ENCODE measurements at places on chromosomes 16 and 17.

DNA sequence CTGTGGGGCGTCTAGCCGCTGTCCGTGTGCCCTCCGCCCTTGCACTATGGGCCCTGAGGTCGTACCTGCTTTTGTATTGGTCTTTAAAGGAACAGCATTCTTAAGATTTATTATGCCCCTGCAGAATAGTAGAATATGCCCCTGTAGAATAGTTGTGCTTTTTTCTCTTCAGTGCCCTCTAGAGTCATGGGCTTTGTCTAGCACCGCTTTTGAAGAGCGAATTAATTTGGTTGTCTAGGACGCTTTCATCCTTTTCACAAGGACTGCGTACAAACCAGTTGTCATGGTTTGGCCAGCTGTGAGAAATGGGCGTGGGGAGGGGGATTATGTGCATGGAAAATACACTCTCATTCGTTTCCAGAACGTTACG is 621 bp downstream of the CEP95 start:
- no peak for DNase-seq

GRCh38 chr17:4600563-4600962 is 16.2 kb downstream of the SMTNL2 start:
- DNase-seq, result no peak

DNA sequence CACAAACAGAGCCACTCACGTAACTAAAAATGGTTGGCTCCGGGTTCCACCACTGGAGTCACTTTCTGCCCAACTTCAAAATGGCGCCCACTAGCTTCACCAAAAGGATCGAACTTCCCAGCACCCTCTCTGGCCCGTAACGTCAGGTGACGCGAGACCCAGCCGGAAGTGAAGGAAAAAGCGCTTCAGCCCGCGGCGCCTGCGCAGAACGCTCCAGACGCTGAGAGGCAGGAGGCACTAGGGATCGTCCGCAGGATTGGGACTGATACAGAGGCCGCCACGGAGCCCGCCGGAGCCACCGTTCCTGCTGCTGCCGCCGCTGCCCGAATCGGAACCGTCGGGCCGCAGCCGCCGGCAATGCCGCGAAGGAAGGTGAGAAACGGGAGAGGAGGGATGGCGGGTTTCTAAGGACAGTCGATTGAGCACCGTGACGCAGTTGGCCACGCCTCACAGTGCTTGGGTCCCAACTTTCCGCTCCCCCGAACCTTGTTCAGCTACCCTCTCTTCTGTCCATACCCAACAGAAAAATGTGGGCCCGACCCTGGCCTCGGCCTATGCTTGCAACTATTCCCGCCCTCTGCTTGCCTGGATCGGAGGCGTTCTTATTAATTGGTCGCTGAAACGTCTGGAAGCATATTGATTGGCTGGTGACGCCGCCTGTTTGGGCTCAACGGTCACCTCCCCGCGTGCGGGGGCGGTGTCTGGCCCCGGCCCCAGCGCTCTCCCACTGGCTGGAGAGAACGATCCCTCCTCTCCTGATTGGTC is at the start of gene KAT7:
Gene KAT7 (plus strand): TSS at position 204 of the 765 bp plus-strand sequence. CDS start 154 bp downstream, at position 358.
- peak; percentile 98 for DNase-seq

DNA sequence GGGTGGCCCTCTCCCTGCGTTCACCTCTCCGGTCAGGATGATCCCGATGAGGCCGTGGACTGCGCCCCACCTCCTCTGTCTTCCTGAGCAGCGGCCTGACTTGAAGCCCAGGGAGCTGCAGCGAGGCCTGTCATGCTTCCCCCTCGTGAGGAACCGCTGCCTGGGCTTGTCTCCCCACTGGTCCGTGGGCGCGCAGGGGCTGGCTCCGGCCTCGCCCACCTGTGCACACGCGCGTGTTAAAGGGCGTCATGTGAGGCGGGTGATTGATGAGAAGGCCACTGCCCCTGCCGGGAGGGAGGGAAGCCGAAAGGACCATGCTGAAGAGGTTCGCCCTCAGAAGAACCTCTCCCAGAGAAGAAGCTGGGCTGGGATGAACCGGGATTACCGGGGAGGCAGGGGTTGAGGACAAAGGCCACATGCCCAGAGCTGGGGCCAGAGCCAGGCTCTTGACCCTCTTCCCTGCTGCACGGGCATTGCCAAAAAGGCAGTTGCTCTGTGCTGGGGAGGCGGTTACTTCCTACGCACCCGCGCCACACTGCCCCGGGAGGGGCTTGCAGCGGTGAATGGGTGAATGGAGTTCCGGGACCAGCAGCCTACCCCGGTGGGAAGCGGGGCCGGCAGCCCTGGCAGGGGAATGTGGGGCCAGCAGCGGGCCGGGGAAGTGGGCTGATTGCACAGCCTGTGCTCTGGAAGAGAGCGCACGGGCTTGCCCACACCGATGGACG is 85.9 kb upstream of the GSE1 start:
- DNase-seq, result no peak

GRCh38 chr16:4003166-4003565 is 113.1 kb downstream of the ADCY9 start:
- DNase-seq, result no peak

DNA sequence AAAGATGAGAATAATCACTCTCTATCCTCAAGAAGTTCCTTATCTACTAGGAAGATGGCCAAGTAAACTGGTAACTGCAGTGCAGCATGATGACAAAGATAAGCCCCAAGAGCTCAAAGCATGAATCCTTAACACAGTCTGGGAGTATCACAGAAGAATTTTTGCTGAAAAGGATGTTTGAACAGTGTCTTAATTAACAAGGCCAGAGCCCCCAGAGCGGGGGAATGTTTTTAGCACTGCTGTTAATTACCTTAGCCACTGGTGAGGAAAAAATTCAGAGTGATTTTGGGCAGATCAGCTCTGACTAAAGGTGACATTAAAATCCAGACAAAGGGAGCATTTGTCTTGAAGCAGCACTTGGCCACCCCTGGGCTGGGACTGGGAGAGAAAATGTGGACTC is 30.1 kb downstream of the ADAMTS18 start:
- no peak for DNase-seq

GRCh38 chr17:27558842-27559505 is 72.0 kb upstream of the LGALS9 start:
- DNase-seq, result no peak

DNA sequence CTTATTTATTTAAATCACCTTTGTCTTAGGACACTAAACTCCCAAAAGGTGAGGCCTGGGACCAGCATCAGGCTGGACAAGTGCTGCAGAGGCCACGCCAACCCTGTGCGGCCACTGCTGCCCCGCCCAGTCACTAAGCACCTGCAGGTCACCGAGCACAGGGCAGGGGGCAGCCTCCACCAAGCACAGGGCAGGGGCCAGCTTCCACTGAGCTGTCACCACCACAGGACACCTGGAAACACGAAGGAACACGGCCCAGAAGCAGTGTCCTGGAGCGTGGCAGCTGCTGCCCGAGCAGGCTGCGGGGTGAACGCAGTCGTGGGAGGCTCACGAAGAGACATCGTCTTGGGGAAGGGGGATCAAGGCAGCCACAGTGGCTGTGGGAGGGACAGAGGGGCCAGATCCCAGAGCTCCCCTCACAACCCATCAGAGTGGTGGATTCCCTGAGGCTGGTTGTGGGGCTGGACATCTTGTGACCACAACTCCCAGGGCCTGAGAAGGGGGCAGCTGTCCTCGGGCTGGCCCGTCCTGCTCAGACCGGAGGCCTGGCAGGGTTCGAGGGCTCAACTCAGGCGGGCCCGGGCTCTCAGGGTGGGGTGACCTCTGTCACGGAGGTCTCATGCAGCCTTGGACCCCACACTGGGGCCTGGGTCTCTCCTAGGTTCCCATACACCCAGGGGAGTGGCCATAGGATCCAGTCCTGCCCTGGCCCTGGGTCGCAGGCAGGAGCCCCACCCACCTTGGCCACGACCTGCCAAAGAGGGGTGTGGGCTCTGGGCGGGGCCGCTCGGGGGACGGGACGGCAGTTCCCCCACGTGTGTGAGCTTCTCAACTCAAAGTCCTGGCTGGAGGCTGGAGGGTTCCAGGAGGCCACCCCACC is 18.7 kb downstream of the RAB40B start:
- no peak for DNase-seq

- peak; percentile 79 for DNase-seq
These were observed 761 bp downstream of the GAN start for GRCh38 chr16:81315271-81316175.

- no peak for DNase-seq
These were observed 31.9 kb downstream of the SLFN11 start for GRCh38 chr17:35341411-35341992.

DNA sequence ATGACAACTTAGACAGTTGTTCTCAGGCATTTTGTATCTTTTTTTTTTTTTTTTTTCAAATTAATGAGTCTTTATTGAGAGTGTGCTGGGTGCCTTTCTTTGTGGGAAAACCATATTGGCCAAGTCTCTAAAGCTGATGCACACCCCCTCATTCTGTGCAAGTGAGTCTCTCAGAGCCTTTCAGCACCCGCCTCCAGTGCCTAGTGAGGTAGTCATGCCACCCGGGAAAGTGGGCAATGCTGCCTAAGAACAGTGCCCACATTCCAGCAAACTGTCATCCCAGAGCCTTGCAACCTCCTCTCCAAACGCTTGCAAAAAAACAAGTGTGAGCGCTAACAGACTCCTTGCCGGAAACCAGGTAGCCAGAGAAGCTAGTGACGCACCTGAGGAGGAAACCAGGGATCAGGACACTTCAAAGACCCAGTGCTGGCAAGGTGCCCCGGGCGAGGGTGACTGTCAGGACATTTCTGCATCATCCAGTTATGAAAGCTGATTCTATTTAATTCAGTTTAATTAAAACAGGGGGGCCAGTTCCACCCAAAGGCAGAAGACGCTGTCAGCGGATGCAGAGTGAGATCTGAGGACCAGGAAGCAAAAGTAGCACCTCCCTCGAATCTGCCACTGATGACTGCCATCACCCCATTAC is 34.9 kb downstream of the SMARCE1 start:
- no peak for DNase-seq

DNA sequence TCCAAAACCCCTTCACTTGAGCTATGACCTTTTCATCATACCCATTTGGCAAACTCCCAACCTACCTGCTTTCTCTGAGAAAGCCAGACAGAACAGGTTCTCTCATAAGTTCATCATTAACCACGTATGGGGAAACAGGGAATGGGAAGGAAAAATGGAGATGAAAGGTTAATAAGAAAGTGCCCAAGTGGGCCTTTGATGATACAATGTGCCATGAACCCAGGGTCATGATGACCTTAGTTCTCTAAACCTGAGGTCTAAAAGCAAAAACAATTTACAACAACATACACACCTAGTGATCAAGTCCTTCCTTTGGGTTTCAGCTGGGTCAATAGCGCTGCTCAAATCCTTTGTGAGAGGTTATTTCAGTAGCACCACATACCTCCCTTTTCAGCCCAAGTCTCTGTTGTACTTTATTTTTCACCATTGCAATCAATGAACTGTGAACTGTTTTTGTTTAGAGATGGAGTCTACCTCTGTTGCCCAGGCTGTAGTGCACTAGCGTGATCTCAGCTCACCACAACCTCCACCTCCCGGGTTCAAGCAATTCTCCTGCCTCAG is 14.5 kb upstream of the RANGRF start:
- DNase-seq, result no peak

GRCh38 chr16:4324492-4325252 is 8.8 kb downstream of the GLIS2 start:
- no peak for DNase-seq

GRCh38 chr17:39156491-39156890 is 5.1 kb upstream of the PLXDC1 start:
- no peak for DNase-seq

DNA sequence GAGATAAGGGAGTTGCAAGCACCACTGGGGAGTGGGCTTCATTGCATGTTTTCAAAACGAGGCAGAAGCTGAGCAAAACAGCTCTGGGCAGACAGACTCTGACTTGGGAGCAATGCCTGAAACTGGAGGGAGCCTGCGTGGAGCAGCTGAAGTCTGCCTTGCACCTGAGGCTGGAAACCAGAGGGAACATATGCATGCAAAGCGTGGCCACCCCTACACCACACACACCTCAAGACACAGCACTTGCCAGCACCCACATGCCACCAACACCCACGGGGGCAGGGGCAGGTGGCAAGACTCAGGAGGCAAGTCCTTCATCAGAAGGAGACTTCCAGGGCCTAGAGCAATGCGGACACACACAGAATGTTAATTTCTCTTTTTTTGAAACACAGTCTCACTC is 45.8 kb downstream of the COTL1 start:
- DNase-seq, result no peak

DNA sequence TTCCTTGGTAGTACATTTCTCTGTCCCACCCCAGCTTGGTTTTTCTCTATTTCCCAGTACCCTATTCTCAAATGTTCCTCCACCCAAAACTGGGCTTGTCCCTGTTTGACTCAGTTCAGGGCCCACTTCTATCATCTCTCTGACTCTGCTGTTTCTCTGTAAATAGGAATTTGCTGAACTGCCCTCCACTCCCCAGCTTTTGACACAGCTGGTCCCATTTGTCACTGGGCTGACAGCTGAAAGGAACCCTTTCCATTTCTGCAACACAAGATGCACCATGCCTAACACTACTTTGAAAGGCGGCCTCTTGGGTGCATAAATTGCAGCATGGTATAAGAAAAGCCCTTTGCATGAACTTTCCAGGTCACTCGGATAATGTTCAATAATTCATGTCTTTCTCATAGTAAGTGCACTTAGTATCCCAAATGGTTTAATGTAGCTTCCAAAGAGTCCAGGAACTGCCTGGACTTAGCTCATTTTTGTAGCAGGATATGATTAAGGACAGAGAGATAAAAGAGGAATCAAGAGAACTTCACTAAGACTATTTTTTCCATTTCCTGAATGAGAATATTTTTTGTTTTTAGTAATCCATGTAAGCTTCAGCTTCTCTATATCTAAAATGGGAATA is 256.7 kb downstream of the CDH11 start:
- no peak for DNase-seq

DNA sequence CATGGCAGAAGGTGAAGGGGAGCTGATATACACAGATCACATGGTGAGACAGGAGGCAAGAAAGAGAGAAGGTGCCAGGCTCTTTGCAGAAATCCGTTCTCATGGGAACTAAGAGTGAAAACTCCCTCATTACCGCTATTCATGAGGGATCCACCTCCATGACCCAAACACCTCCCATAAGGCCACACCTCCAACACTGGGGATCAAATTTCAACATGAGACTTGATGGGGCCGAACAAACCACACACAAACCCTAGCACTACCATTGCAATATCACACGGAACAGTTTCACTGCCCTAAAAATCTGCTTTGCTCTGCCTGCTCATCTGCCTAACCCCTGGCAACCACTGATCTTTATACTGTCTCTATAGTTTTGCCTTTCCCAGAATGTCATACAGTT is 34.8 kb downstream of the C17orf67 start:
- DNase-seq, result no peak

DNA sequence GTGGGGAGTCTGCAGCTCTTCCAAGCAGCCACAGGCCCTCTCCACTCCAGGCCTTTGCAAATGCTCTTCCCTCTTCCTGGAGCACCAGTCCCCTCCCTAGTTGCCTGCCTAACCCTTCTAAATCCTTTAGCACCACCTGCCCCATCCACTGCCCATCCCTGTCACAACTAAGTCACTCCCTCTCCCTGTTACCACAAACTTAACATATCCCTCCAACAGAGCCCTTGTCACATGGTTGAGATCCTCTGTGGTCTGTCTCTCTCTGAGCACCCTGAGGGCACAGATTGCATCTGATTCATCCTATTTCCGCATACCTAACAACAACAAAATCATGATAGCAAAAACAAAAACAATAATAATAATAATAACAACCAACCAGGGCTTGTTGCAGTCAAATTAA is 11.0 kb upstream of the BEAN1 start:
- DNase-seq, result peak; percentile 25
